ENCODE measurements at places on chromosomes 11 and 22. TPM values are rescaled to one million over a fixed set of nuclear protein-coding genes. Genes with fewer than 3 reads are reported as not detected.

CCDC90B gene
- 56.1 TPM for total RNA-seq

FIBIN gene
- total RNA-seq, result 0.02 TPM

GAL3ST1 gene
- total RNA-seq, result 10.9 TPM

MIOX gene
- total RNA-seq, result not detected

EMID1 gene
- total RNA-seq, result 0.42 TPM
